ENCODE measurements at places on chromosomes 6 and 20.
A peak's percentile ranks its signal among the peaks of the same experiment; 100 is the strongest.

DNA sequence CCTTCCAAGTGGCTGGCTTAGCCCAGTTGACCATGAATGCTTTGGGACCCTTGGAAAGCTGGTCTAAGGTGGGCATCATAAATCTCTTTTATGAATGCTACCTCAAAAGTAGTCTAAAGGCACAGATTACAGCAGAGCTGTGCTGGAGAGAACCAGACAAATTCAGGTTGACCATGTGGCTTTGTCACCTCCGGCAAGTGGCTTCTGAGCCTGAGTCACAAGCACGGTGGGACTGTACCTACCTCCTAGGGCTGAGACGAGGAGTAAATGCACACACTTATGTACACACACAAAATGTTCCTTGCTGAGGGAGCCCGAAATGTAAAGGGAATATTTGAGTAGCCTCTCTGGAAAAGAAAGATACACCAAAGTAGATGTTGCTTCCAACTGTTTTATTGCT lies 155.9 kb downstream of the NFATC2 start:
- DNase-seq = no peak

- no peak for DNase-seq
Observed at GRCh38 chr6:89481695-89482094, 48.7 kb downstream of the ANKRD6 start.

DNA sequence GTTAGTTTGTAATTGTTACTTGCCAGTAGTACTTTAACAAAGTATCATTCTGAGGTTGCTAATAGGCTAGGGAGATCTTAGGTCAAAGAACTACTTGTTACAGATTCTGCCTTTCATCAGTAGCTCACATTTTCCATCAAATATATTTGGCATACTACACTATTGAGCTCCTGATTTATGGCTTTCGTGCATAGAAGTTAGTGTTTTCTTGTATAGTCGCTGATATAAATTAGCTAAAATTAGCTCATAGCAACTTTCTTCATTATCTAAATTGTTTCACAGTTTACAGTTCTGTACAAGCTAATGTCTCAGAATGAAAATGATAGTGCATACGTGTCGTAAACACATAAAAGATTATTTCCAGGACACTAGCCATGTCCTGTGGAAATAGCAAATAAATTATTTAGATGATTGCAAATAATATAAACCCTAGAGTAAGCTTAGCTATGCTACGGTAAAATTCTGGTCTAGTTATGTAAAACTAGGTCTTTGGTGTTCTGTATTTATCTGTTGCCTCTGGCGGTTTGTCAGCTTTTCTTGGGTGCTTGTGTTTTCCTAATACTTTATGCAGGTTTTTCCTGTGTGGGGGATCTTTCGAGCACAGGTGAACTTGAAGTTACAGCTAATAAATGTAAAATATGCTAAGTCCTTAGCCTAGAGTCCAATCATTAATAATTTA lies 15.1 kb downstream of the PDE7B start:
- DNase-seq = peak; percentile 21

GRCh38 chr20:46688151-46689081 lies 828 bp downstream of the TP53RK start:
- DNase-seq = peak; percentile 64

- peak; percentile 13 for DNase-seq
Observed at GRCh38 chr20:3749689-3750531, 17.4 kb downstream of the HSPA12B start.

- DNase-seq = no peak
Observed at GRCh38 chr20:59817846-59818615, 115.4 kb downstream of the SYCP2 start.

DNA sequence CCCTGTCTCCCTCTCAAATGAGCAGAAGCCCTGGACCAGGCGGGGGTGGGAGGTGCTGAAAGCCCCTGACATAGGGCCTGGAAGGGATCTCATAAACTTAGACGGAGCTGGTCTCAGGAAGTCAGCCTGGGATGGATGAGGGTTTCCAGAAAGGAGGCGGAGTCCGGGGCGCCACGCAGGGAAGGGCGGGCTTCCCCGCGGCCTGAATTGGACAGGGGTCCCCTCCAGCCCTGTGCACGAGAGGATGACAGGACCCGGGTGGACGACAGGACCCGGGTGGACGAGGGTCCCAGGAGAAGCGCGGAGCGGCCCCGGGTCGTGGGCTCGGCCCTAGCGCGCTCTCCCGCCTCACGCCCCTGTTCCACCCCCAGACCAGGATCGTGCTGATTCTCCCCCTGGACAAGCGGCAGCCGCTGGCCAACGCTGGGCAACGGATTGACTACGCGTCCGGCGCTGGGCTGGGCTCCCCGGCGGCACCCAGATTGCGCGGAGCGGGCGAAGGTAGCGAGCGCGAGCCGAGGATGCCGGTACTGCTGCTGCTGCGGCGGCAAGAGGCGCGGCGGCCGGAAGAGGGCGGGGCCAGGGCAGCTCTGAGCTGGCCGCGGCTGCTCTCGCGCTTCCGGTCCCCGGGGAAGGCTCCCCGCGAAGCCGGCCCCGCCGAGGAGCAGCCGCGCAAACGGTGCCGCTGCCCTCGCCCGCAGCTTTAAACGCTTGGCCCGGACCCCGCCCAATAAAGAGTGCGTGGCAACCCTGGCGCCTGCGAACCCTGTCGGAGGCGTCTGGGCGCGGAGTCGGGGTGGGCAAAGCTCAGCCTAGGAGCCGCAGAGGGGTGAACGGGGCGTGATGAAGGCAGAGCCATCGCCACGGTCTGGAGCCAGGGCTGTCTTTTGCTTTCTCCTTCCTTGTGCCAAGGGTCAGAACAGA lies 1.3 kb downstream of the C20orf144 start:
- peak; percentile 60 for DNase-seq

DNA sequence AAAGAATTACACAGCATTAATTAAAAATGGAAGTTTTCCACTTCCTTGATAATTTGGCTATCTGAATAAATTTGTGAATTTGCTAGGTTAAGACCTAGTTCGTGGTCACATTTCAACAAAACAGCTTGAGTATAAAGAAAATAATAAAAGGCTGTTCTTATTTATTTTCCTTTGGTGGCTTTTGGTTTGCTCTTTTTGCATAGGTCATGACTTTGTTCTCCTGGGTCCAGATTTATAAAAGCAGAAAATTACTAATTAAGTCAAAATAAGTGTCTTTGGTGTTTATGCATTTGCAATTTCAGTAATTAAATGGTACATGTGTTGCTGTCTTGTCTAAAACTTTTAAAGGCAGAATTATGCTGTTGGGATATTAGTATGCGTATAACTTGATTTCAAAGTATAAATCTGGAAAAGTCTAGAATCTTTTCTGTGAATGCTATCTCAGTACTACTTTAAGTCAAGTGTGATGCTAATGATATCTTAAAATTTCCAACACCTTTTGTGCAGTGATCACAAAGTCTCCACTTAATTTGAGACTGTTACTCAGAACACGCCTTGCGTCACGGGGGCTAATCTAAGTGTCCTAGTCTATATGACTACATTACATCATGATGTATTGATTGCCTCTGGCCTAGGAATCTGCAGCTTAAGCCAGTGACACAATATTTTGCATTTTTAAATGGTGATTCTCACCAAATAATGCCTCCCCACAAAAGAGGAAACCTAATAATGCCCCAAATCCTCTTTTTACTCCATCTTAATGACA lies 41.0 kb downstream of the GNAS start:
- DNase-seq = no peak

GRCh38 chr6:137496368-137496767 lies 2.2 kb upstream of the OLIG3 start:
- no peak for DNase-seq

GRCh38 chr6:132719736-132720448 lies 6.0 kb upstream of the VNN1 start:
- DNase-seq = no peak

All from fibroblast of lung (primary cell).